ENCODE measurements at places on chromosomes 1 and 21.

DNA sequence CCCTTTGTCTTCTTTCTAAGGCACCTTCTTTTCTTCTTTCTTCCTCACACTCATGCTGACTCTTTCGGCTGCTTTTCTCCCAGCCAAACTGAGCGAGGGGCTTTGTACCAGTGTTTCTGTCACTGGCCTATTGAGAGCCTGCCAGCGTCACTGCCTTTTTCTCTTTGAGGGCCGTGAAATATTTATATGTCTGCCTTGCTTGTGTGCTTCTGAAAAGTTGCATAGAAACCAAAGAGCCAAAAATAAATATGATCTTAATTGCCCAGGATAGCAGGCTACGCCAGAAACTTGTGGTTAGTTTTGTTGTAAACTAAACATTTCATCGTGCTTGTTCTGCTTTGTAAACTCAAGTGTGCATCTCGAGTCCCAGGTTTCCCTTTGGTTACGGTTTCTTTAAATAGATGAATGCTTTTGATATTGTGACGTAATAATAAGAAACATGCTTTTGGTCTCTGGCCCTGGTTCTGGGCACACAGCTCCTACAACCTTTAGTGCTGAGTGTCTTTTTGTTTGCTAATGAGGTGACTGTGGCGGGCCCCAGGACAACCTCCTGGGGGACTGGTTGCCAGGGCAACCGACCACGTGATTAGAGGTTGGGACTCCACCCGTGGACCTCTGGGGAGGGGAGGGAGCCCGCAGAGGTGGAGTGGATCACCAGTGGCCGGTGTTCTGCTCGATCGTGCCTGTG, 10.8 kb downstream of the SLC37A1 start:
- DNase-seq = peak; percentile 65

- no peak for DNase-seq
Measured at GRCh38 chr1:247079141-247079874, 697 bp upstream of the ZNF670 start.

GRCh38 chr1:2380816-2381591, 10.3 kb downstream of the MORN1 start:
- DNase-seq = no peak

- no peak for DNase-seq
Measured at GRCh38 chr21:46082963-46083790, 14.7 kb upstream of the COL6A2 start.

- DNase-seq = no peak
Measured at GRCh38 chr1:33826311-33826710, 37.6 kb upstream of the HMGB4 start.

GRCh38 chr1:209363112-209363511, 220.4 kb upstream of the CAMK1G start:
- no peak for DNase-seq

DNA sequence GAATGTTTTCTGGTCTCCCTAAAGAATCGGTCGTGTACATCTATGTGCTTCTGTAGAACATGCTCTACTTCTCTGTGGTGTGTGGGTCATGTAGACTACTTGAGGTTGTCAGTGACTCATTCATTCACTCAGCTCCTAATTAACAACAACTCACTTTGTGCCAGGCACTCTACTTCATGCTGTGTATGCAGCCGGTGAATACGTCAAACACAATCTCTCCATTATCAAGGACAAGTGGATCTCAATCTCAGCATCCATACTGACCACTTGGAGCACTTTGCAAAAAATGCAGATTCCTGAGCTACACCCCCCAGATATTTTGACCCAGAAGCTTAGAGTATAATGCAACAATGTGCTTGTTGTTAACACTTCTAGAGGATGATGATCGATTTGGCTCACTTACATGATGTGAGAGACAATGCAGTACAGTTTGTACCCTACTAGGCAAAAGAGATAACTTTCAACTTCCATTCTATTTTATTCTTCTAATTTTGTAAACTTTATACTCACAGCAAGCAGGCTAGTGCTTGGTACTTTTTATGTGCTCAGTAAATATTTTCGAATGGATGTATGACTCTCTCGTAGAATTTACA, 508.6 kb upstream of the ADAMTS5 start:
- no peak for DNase-seq

- no peak for DNase-seq
Measured at GRCh38 chr1:113849072-113849471, 22.4 kb downstream of the PTPN22 start.

DNA sequence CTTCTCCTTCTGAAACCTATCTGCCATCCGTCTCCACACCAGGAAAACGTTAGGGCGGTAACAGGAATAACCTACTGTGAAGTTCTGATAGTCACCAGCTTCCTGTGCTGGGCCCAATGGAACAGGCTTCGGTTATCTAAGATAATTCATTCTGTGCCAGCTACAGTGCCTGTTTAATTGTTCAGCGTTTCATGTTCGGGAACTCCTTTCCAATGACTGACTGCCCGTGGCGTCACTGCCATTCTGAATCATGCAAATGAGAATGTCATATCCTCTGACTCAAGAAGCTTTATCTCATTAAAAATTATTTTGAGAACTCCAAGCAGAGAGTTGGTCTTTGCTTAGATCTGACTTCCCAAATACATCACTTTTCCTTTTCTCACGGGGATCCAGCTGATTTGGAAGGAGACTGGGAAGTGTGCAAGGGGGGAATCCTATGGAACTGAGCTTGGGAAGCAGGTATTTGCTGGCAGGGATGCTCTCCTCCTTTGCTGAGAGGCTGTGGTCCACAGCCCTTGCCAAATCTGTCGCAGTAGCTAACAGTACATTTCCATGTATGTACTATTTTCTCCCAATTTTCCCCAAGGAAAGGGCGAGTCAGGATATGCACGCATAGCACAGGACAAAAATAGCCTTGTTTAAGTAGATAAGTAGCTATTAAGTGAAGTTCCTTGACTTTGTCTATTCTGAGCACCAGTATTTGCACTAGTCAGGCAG, 358.7 kb downstream of the LTN1 start:
- DNase-seq = no peak

- DNase-seq = no peak
Measured at GRCh38 chr1:234965111-234965510, 163.5 kb downstream of the TOMM20 start.
